ENCODE measurements at places on chromosomes 16 and 17.

GRCh38 chr17:861364-861763, 79.2 kb downstream of the MRM3 start:
- no peak for DNase-seq

- no peak for DNase-seq
Observed at GRCh38 chr17:19369107-19369778, 6.7 kb upstream of the B9D1 start.

- DNase-seq, result no peak
Observed at GRCh38 chr17:29643817-29644160, 21.1 kb upstream of the CORO6 start.

DNA sequence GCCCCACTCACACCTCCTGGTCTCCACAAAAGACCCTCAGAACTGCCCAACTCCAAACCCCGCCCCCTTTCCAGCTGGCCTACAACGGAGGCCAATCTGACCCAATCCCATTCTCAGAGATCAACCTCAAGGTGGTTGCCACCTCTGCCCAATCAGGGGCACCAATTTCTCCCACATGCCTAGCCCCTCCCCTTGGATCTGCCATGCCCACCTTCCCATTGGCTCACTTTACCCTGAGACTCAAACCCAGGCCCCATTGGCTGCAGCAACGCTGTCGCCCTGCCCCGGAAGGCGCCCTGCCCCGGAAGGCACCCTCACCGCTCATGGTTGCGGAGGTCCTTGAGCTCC, 10.6 kb downstream of the ZNF668 start:
- no peak for DNase-seq

- no peak for DNase-seq
Observed at GRCh38 chr17:27811961-27812360, 11.6 kb upstream of the NOS2 start.

DNA sequence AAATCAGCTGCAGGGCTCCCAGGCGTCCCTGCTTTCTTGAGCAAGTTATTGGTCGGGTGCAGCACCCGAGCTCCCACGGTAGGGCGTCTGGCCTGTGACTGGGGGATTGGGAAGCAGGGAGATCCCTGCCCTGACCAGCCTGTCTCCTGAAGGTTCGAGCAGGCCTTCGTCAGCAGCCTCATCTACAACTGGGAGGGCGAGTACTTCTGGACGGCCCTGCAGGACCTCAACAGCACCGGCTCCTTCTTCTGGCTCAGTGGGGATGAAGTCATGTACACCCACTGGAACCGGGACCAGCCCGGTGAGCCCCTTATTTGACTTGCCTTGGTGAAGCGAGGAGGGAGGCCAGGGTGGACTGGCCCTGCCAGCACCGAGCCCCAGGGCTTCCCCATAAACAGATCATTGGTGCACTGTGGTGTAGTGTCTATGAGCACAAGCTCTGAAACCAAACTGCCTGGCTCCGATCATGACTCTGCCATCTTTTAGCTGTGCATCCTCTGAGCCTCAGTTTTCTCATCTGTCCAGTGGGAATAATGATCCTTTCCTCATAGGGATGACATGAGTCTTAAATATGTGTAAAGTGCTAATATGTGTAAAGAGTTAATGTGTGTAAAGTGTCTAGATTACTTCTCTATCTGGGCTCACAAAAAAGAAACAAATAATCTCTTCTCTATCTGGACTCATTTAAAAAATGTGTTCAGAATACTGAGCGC, 48.9 kb downstream of the MRC2 start:
- no peak for DNase-seq

DNA sequence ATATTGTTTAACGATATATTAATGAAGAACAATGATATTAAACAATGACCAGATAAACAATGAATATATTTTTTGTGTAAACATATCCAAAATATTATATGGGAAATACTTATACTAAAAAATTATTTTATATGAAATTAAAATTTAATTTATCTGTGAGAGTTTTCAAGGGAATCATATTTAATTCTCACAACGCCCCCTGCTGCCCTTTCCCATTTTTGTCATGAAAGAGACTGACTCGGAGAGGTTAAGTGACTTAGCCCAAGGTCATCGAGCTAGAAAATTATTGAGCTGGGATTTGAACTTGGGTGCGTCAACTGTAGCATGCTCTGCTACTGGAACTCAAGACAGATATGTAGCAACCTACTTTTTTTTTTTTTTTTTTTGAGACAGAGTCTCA, 7.2 kb upstream of the MYCBPAP start:
- no peak for DNase-seq

GRCh38 chr17:79720705-79721292, 9.9 kb upstream of the ENPP7 start:
- no peak for DNase-seq

GRCh38 chr17:80491478-80492342, 15.3 kb upstream of the NPTX1 start:
- no peak for DNase-seq

DNA sequence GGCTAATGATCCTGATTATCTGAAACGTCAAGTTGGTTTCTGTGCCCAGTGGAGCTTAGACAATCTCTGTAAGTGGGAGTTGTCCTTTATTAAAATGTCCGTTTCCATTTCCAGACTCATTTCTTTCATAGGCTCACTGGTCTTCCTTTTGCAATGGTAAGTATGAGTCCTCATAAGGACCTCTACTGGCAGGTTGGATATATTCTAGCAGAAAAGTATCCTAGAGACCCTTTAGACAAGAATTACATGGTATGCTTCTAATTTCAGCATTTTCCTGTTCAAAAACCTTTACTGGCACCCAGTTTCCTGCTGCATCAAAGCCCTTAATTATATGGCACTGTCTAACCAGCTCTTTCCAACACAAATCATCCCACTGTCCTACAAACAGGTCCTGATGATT, 28.1 kb upstream of the ARL2BP start:
- no peak for DNase-seq

GRCh38 chr17:17535957-17536356, 39.8 kb upstream of the RASD1 start:
- peak; percentile 42 for DNase-seq

- DNase-seq, result no peak
Observed at GRCh38 chr17:79385962-79386563, 224.8 kb downstream of the RBFOX3 start.

- DNase-seq, result no peak
Observed at GRCh38 chr17:74334393-74335039, 8.5 kb downstream of the KIF19 start.

DNA sequence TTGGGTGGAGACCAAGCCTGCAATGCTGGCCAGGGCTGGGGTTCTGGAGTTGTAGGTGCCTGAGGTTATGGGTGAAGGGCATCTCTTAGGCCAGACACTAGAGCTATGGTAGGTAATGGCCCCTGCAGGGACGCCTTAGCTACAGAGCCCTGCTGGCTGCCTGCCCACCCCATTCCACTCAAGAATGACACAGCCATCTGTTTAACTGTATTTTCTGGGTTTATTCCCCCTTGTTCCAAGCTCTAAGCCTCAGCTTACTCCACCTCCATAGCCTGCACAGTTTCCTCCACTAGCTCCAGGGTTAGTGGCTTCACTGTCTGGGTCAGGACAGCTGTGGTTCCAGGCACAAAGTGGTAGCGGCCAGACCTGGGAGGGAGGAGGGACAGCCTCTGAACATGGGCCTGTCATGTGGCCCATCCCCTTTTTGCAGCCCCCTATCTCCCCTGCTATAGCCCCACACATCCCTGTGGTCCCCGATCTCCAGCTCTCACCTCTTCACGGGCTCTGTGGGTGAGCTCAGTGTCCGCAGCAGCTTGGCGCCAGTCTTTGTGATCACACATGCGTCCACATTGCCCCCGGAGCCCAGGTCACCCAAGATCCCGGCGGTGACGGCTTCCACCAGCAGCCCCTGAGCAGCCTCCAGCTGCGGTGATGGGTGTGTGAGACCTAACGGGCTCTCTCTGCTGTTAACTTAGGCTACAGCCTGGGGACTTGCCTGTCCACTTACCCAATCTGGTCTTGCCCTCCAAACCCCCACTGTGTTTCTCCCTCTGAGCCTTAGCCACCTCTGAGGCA, 2.1 kb downstream of the PSMB10 start:
- no peak for DNase-seq

GRCh38 chr16:29789775-29790182, 772 bp upstream of the KIF22 start:
- DNase-seq, result no peak

DNA sequence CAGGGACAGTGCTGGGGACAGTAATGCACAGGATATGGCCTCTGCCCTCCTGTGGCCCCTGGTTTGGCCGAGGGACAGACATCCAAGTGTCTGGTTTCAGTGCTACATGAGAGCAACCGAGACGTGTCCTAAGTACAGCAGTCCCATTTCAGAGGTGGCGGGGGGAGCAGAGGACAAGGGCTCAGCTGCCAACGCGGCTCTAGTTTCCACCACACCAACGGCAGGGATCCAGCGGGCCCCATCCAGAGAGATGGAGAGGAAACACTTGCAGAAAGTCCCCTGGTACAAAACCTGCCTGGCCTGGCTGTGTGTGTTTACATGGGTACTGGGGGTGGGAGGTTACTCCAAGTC, 125.8 kb upstream of the SMURF2 start:
- DNase-seq, result no peak

GRCh38 chr17:37174205-37174604, 201.6 kb upstream of the C17orf78 start:
- DNase-seq, result peak; percentile 56

GRCh38 chr16:22252317-22252716, 44.9 kb upstream of the POLR3E start:
- DNase-seq, result no peak

DNA sequence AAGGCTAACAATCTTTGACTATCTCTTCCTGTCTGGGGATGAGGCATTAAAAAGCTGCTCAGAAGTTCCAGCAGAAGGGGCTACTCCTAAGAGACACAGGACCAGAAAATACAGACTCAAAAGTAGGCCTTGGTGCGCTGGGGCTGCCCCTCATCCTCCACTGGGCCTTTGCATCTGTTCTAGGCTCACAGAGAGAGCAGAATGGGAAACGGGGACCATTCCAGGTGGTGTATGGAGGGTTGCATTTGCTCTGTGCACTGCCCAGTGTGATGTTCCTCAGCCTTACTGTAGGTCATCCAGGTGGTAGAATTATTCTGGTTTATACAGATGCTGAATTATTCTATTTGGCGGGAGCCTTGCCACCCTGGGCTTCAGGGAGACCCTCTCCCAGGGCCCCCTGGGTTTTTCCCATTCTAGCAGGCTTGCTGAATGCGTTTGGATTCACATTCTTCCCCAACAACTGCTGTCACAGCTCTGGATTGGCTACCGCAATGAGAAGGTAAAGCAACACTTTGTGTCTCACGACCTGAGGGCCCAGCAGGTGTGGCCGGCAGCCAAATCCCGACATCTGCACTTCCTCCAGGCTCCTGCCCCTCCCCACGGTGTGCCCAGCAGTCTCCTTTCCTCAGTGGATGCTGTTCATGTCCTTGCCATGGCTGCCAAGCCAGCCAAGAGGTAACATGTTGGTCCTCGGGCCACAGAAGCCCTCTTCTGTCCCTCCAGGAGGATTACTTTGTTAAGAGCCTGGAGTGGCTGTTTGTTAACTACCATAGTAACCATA, 25.0 kb upstream of the ZNHIT3 start:
- DNase-seq, result no peak

DNA sequence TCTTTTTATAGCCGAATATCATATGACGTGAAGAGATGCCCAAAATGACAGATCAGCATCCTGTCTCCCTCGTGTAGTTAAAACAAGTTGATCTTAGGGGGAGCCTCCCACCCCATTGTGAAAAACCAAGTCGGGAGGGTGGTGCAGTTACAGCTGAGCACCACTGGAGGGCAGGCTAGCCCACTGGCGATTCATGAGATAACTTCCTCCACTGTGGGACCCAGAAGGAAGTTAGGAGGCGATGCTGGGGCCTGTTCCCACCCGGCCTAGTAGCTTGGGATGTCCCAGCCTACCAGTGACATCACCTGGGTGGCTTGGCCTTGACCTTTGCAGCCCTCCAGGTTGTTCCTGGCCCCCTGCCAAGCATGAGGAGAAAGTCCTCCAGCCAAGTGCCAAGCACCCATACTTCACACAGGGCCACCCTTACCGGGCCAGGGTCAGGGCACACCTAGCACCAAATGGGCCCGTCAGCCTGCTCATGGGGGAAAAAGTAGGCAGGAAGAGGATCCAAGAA, 8.1 kb upstream of the CPNE2 start:
- DNase-seq, result peak; percentile 65

GRCh38 chr17:17545984-17546383, 45.5 kb downstream of the PEMT start:
- DNase-seq, result peak; percentile 95

DNA sequence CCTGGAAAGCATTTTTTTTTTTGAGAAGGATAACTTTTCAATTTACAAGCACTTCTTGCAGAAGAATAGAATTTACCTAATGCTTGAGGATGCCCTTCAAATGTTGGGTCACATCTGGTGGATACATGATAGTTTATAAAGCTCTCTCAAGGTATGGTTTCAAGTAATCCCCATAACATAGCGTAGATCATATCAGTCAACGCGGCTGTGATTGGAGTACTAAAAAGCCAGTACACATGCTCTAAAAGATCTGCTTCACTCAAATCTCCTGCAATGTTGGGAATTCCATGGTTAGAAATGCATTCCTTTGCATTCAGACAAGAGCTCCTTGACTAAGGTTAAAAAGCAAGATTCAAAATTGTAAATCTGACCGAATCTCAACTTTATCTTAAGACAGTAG, 3.9 kb upstream of the KCNJ16 start:
- DNase-seq, result no peak

DNA sequence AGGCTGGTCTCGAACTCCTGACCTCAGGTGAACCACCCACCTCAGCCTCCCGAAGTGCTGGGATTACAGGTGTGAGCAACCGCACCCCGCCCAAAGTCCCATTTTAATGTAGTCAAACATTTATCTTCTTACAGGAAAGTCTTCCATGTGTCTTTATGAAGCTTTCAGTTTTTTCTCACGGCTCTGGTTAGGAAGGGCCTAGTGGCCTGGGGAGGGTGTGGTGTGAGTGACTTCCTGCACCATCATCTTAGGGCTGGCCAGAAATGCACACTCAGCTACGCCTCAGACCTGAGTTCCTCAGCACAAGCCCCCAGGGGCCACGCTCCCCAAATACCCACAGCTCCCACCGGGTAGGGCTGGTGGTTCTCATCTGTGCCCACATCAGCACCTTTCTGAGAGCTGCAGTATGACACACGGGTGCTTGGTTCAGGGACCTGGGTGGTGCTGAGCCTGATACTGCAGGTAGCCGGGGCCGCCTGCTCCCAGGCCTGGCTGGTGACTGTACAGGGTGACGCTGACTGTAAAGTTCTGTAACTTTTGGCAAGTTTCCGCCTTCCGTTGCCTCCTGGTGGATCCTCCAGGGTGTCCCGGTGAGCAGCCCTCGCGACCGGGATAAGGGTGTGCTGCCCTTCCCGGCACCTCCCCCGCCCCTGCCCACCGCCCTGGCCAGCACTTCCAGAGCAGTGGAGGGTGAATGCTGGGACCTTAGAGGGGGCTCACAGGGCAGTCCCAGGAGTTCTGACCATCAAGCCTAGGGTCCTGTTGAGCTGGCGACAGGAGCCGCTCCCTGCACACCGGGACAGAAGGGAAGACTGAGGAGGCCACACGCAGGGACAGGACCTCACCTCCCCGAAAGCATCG, 52.5 kb downstream of the ZNF778 start:
- DNase-seq, result no peak

Data from cerebellar cortex (tissue), 1 donor.